Hematopoietic multipotent progenitor cell treated with erythropoietin and hydrocortisone succinate and interleukin-3 and kit ligand, for 6 days (in vitro differentiated cells): ENCODE measurements at places on chromosomes 12 and 14.
A peak's percentile ranks its signal among the peaks of the same experiment; 100 is the strongest.

DNA sequence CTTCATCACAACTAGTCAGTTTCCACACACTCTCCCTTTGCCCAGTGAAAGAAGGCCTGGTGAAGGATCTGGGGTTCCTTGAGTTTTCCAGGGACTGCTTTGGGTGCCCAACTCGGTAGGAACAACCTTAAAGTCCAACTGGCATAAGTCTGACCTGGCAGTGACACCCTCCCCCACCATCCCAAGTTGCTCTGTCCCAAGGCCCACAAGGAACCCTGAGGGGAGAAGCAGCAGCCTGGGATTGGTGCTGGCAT is 1.6 kb downstream of the KMT2D start:
- DNase-seq, result no peak

DNA sequence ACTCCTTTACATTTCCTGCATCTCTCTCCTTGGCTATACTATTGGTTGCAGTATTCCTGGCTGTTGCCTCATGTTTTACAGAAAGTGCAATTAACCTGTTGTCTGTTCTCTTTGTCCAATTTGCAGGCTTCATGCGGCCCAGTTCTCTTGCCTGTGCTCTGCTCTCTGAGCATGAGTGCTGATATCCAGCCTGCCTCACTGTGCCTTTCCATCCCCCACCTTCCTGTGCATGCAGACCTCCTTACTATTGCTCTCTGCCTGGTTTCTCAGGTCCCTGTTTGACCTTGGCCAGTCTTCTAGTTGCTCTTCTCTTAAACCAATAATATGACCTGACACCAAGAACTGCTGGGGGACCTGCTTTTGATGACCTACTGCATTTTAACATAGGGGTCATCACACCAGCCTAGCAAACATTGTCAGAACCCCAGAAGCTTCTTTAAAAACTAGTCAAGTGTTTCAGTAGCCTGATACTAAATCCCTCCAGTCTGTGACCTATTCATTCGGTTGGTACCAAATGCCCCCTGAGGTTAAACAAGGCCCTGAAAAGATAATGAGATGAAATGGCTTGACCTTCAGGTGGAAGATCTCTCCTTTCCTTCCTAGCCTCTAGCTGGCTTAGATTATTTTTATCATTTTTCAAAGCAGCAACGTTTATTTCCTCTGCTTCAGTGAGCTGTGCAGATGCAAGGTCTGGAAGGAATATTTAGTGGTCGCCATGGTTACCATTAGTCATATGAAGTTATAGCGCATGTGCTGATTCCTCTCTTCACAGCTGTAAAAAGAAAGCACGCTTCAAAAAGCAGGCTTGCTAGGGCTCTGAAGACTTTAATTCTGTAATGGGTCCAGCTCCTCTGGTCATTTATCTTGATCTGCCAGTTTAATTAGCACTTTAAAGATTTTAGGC is 216.5 kb downstream of the PHLDA1 start:
- peak; percentile 7 for DNase-seq

DNA sequence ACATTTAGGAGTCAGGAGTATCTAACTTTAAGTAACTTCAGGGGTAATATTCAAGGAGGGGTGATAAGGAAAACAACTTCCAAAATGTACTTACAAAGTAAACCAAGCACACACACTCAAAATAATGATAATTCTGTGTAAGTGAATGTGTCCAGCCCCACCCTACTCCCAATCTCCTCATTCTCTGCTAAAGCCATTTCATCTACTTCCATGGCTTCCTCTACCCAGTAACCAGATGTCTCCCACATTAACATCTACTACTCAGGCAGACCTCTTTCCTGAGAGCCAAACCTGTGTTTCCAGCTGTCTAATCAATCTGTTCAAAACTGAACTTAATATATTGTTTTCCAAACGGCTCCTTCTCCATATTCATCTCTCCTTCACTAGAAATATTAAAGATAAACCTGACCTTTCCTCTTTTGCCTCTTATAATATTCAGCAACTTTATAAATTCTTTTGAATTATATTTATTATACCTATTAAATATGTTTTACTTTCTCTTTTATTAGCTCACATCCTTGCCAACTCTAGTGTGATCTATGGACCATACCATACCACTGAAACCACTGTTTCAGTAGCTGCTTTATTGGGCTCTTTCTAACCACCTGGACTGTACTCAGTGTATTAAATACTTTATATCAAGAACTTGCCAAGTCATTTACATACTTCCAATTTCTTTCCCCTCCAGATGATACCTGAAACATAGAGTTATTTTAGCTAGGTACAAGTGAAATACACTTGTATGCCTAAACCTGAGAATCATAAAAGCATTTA is 170.7 kb downstream of the PPFIA2 start:
- DNase-seq, result no peak

DNA sequence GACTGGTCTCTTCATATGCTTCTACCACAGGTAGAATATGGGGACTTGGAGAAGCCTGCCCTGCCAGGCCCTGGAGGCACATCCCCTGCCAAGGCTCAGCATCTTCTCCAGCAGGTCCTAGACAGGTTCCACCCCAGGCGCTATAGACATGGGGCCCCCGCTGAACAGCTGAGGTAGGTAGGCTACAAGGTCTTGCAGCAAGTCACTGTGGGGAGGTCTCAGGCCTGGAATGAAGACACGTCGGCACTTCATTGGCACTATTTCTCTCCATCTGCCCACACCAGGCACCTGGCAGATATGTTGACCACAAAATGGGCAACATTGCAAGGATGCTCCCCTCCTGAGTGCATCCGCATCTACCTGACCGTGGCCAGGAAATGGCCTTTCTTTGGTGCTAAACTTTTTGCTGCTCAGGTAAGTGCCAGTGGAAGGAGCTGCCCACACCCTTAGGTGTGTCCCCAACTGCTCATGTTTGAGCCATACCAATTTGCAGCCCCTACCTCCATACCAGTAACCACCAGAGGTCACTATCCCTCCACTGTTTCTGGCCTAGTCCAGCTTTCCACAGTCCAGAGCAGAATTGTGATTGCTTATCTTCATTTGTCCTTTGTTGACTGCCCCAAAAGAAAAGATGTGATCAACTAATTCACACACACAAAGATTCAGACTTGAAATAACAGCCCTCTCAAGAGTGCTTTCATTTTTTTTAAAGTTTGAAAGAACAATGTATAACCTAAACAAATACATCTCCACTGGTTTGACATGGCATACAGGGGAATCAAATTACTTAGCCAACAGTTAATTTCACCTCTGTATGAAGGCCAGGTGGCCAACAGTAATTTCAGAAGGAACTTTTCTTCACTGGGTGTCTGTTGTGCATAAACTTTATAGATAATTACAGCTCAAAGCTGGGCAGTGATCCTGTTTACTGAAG is 16.1 kb downstream of the PIGH start:
- DNase-seq, result peak; percentile 82

DNA sequence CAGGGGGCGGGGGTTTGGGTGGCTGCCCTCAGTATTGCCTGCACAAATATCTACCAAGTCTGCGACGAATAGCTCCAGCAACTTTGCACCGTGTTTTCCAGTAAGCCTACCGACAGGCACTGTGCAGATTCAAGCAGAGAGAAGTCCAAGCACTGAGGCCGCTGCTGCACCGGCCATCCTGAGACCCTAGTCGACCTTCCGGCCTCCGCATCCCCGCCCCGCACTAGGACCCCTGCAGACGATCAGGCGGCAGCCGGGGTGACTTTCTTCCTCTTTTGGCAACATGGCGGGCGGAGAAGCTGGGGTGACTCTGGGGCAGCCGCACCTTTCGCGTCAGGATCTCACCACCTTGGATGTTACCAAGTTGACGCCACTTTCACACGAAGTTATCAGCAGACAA is at the start of gene EIF2S3B:
TSS of gene EIF2S3B (plus strand) at position 271 of the 400 bp plus-strand sequence. CDS start at position 284, 13 bp downstream.
- DNase-seq, result no peak

- no peak for DNase-seq
Measured at GRCh38 chr12:13769966-13770365, 211.4 kb downstream of the GRIN2B start.

GRCh38 chr12:88693837-88694445 is 113.7 kb upstream of the KITLG start:
- no peak for DNase-seq

GRCh38 chr14:54188064-54188666 is 208.6 kb upstream of the CDKN3 start:
- DNase-seq, result no peak

GRCh38 chr12:13981296-13981962 is at the start of gene GRIN2B:
GRIN2B (minus strand) TSS chr12:13981602; CDS start chr12:13866208, 115,394 bp downstream.
- DNase-seq, result no peak

DNA sequence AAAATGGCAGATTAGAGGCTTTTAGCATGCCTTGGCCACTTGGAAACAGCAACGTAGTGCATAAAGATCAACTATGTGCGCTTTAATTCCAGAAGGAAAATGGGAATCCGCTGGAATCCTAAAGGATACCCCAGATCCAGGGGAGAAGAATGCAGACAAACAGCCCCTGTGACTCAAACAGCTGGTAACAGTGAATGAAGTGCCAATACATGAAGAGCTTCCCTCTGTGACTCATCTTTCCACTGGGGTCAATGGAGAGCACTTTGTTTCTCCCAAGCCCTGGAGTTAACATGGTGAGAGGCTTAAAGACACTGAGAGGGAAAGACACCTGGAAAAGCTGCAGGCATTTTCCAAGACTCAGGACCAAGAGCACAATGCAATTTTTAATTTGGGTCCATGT is 263.1 kb downstream of the CEP128 start:
- DNase-seq, result no peak

- no peak for DNase-seq
Measured at GRCh38 chr12:115416869-115417268, 732.9 kb upstream of the TBX3 start.

- no peak for DNase-seq
Measured at GRCh38 chr14:49494836-49495235, 91.3 kb downstream of the RPS29 start.

DNA sequence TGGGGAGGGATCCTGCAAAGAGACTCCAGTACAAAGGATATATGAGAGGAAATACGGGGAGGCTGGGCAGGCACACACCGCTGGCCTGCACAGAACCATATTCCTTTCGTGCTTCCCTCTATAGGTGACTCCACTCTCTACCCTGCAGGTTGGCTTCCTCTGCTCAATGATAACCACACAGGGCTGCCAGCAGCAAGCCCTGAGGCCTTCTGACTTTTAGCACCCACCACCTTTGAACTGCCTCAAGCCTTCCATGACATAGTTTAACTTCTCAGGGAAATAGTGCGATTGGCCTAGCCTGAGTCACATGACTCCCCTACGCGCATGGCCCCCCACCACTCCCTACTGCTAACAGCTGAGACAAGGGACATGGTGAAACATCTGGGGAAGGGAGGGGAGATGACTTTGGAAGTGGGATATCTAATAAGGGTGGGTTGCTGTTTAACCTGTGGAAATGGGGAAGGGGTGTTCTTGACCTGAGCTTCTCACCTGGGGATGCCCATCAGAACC is 3.0 kb upstream of the FOXN3 start:
- DNase-seq, result no peak

GRCh38 chr14:24289649-24290280 is 9.8 kb downstream of the DHRS1 start:
- no peak for DNase-seq

GRCh38 chr14:49966971-49967630 is 74.2 kb downstream of the ARF6 start:
- DNase-seq, result no peak

- peak; percentile 78 for DNase-seq
Measured at GRCh38 chr12:1797011-1797901, 23.1 kb upstream of the LRTM2 start.

- DNase-seq, result no peak
Measured at GRCh38 chr12:77609016-77609415, 221.7 kb upstream of the NAV3 start.

DNA sequence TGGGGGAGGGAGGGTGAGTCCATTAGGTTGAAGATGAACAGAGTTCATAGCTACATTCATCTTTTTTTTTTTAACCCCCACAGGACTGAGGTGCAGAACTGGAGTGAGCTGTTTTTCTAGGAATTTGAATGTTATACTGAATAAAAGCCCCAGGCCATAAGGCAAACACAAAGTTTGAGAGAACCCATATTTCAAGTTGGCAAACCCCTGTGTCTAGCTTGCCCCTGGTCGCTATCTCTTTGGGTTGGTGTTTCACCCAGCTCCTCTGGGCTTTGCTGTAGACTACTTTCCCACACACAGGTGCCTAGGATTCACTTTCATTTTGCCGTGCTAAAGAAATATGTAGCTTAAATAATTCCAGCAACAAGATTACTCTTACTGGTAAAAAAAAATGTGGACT is 5.2 kb upstream of the LMO3 start:
- no peak for DNase-seq

- DNase-seq, result no peak
Measured at GRCh38 chr12:68440068-68440581, 108.0 kb upstream of the MDM1 start.
